Sigmoid colon (tissue), 7 donors: ENCODE measurements at places on chromosomes 3 and 15. TPM values are rescaled to one million over a fixed set of nuclear protein-coding genes. Genes with fewer than 3 reads are reported as not detected.

DNA sequence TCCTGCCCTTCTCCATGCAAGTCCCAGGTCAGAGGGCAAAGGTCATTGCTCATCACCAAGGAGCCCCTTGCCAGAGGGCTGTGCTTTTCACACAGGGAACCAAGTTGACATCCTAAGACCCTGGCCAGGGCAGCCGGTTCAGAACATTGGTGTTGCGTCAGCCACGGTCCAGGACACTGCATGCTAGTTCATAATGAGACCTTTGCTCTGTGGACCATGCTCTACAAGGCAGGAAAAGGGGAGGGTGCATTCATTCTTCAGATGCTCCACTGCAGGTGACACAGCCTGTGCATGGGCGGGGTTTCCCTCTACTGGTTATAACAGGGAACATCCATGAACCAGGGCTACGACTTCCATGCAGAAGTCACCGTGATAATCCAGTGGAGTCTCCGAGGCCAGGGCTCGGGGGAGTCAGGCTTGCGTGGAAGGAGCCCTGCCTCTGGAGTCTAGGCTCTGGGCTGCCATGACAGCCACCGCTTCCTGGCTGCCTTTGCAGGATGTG is 81.6 kb downstream of the OCA2 start:
- DNase-seq = no peak

DNA sequence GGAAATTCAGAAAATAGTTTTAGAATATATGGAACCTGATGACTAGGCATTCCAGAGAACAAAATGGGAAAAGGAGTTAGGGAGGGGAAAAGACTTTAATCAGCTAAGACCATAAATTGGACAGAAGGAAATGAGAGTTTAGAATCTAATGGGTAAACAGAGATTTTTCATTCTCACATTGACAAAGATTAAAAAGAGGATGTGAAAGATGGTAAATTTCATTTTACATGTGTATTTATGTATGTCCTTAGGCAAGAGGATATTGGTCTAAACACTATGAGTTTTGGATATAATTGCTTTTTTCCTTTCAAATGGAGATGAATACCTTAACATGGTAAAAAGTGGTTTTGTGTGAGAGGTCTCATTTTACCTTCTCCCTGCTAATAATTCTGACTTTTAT is 1021.9 kb downstream of the NSUN3 start:
- DNase-seq = no peak

DNA sequence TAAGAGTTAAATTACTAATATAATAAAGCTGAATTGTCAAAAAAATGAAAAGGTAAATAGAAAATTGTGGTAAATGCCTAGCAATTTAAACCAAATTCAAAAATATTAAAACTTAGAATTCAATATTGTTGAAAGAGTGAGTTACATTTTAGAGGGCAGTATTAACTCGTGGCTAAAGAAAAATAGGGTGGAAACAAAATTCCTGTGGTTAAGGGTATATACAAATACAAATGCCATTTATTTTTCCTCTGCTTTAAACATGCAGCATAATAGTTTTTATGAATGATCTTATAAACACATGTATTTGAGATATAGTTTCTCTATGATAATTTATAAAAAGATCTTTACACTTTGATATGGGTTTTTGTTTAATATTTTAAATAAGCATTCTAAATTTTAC is 79.0 kb downstream of the NEDD4 start:
- no peak for DNase-seq

The LCMT2 gene
- 4.6 TPM for total RNA-seq

The GNAT1 gene
- not detected for total RNA-seq

The ZNF662 gene
- total RNA-seq = 9.3 TPM
